Natural killer cell treated with Interleukin-12 subunit alpha and Interleukin-12 subunit beta and Interleukin-15 and Interleukin-18, amount 100 ng/mL, for 72 hours (primary cell): ENCODE measurements at places on chromosomes 3 and 15. TPM values are rescaled to one million over a fixed set of nuclear protein-coding genes. Genes with fewer than 3 reads are reported as not detected.

- DNase-seq: no peak
Measured at GRCh38 chr3:171895900-171896299, 52.8 kb downstream of the TMEM212 start.

The CCDC50 gene
- total RNA-seq: 27.7 TPM

GRCh38 chr3:23960649-23961048 is 15.6 kb downstream of the NR1D2 start:
- no peak for DNase-seq

The GOLGA8K gene
- 3.0 TPM for total RNA-seq

The VIPR1 gene
- 0.69 TPM for total RNA-seq

The SELENOT gene
- total RNA-seq: 72.4 TPM

The ISL2 gene
- total RNA-seq: 0.73 TPM

DNA sequence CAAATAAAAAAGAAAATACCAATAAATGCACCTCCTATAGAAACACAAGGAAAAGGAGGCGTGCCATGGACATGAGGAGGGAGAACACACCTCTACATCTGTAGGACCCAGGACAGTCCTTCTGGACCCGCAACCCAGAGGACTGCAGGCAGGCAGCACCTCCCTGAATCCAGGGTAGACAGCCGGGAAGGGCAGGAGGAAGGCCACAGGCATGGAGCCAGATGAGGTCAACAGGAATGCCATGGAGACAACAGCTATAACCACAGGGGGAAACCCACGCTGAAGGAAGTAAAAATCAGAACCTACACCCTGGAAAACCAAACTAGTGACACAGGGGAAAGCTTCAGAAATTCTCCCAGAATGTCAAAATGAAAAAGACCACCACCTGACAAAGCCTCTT is 248.8 kb upstream of the NSMCE3 start:
- DNase-seq: no peak

- no peak for DNase-seq
Measured at GRCh38 chr3:43786102-43786501, 95.4 kb downstream of the ABHD5 start.

DNA sequence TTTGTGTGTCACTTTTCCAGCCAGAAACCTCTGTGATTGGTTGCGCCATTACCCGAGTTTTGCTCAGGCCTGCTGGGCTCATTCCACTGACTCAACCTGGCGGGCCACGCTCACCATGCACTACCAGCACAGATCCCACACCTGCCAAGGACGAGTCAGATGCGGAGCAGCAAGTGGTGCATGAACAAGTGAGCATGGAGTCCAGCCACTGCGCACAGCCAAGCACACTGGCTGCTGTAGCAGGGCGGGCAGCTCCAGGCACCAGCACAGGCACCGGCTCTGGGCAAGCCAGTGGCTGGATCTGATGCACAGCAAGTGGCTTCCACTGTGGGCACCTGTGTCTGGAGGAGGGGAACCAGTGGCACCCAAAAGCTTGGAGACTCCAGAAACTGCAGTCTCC is 110.4 kb downstream of the CBLB start:
- DNase-seq: no peak

GRCh38 chr3:84904212-84904611 is 54.6 kb upstream of the CADM2 start:
- DNase-seq: no peak

The CPA3 gene
- not detected for total RNA-seq

DNA sequence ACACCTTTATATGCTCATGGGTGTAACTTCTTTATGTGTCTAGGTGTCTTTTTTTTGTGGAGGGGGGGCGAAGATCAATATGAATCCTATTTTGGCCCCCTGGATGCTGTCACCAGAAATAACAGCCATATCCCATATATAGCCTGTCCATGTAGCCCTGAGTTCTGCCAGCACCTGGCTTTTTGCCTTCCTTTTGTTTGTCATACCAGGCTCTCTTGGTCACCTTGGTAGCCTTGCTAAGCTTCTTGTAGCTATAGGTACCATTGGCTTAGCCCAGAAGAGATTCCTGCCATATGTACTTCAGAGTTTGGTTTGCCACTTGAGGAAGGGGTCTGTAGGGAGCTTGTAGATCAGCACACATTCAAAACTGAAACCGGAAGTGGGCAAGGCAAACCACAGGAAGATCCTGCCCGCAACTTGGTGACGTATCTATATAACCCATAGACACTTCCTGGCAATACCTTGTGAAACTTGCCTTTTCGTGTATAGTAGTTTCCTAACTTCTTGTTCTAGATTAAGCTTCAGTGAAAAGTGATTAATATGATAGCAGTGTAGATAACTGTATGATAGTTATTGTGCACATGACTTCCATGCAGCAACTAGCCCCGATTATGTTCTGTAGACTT is 11.9 kb downstream of the RASA2 start:
- peak; percentile 94 for DNase-seq

DNA sequence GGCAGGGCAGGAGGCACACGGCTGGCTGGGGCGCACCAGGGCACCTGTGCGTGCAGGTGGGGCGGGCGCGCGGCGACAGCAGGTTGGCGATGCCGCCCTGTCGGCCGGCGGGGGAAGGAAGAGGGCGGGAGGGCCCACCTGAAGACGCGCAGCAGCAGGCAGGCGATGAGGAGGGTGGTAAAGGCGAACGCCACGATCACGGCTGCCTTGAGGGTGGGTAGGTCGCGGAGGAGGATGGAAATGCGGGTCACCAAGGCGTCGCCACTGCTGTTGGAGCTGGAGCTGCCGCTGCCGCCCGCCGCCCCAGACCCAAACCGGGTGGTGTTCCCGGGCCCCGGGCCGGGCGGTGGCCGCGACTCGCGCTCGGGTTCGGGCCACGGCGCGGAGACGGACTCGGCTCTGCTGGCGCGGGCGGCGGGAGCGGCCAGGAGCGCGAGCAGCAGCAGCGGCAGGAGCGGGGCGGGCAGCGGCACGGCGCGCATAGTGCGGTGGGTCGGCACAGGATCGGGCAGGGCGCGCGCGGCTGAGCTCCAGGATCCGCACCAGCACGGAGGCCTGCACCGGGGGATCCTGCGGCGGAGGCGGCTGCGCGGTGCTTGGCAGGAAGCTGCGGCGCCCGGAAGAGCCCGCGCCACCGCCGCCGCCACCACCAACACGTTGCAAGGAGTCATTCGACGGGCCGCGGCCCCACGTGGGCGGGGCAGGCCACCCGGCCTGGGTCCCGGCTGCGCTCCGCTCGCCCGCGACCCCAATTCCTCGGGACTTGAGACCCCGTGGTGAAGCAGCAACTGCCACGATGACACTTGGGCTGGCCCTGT is at the start of gene FAM174B:
TSS of gene FAM174B (minus strand) at position 598 of the 818 bp plus-strand sequence.
- no peak for DNase-seq

- no peak for DNase-seq
Measured at GRCh38 chr3:65922441-65922840, 116.3 kb downstream of the MAGI1 start.

The LMCD1 gene
- 1.0 TPM for total RNA-seq

- no peak for DNase-seq
Measured at GRCh38 chr3:32312251-32312650, 73.8 kb downstream of the CMTM8 start.

The CLDN18 gene
- not detected for total RNA-seq

DNA sequence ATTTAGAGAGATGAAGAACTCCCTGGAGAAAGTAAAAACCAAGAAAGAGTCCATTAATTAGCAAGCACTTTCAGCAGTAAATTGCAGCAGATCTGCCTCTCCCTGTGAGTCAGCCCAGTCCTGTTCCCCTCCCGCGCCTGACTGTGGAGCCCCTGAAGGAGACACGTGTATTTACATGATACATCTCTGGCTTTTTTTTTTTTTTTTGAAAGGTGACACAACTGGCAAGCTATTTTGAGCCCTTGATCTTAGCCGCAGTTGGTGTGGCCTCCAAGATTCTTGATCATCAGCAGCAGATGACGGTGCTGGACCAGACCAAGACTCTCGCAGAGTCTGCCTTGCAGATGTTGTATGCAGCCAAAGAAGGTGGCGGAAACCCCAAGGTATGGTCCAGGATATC is 271.8 kb upstream of the TPM1 start:
- DNase-seq: no peak

DNA sequence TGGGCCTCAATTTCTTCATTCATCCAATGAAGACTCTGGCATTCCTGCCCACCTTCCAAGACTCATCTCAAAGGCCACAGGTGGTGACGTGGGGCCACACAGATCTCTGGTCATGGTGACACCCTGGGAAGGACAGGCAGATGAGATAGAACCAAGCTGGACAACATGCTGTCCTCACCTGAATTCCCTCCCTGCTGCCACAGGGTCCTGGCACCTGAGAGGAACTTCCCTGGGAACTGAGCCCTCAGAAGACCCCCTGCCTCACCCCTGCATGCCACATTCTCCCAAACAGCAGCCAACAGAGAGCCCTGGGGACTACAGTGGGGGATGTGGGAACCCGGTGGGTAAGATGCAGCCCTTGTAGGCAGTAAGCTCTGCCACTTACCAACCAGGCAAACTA is 10.7 kb downstream of the KLF15 start:
- no peak for DNase-seq

The CYB561D2 gene
- total RNA-seq: 38.2 TPM

The OIP5 gene
- total RNA-seq: 8.2 TPM

The C3orf49 gene
- total RNA-seq: not detected

DNA sequence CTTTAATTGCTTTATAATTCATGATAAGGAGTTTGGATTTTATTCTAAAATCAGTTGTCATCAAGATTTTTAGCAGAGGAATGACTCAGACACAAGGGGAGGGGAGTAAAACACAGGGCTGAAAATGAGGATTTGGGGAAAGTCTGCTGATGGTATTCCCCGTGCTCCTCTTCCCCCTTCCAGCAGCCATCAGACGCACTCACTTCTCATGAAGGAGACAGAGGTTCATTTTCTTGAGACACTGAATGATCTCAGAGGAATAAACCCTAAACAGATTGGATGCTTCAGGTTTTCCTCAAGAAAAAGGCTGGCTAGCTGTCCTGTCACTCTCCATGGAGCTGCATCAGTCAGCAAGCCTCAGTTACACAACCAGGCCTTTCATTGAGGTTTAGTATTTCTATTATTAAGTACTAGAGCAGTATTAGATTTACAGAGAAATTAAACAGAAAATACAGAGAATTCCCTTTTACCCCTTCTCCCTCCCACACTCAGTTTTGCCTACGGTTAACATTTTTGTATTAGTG is 166.4 kb downstream of the C3orf70 start:
- DNase-seq: no peak

The EBLN2 gene
- total RNA-seq: 10.3 TPM

The KNG1 gene
- not detected for total RNA-seq

DNA sequence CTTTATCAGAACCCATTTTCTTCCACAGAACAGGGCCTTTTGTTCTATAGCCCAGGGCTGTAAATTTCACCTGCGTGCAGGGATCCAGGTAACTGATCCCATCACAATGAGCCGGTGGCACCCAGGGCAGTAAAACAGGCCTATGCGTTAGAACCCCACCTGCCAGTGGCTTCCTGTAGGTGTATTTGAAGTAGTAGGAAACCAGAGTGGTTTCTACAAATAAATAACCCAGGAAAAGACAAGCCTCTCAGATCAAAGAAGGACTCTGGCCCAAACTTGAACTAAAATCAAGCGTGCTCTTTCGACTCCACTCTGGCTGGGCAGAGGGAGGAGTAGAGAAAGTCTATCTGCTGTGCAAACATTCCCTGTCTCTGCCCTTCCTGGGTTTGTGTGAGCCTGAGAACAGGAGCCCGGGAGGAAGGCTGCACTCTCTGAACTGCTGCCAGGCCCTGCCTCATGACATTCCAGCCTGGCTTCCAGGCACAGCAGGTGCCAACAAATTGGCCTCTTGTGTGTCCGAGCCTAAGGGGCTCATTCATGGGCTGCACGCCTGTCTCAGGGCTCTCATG is 77.7 kb downstream of the CEMIP start:
- no peak for DNase-seq

- DNase-seq: no peak
Measured at GRCh38 chr3:194749631-194750490, 64.2 kb downstream of the FAM43A start.

The LRRC31 gene
- not detected for total RNA-seq

The CYP11A1 gene
- total RNA-seq: 1.0 TPM

- DNase-seq: no peak
Measured at GRCh38 chr3:169522595-169523529, 140.7 kb downstream of the MECOM start.

GRCh38 chr3:149487598-149488197 is 13.2 kb downstream of the TM4SF4 start:
- DNase-seq: no peak

- no peak for DNase-seq
Measured at GRCh38 chr3:126083138-126083445, 832 bp downstream of the SLC41A3 start.

The GREM1 gene
- total RNA-seq: 0.03 TPM

DNA sequence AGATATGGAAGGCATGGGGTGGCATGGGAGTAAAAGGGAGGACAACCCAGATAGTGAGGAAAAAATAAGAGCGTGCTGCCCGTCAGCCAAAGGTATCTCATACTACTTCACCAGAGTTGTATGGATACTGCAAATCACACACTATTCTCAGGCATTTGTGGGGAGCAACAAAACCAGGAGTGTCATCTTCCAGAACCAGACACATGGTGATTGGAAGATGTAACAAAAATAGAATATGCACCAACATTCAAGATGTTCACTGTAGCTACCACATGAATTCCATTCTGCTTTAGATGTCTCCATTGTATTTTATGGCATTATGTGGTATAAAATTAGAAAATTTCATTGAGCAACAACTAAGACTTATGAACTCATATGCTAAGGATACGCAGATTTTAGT is 34.9 kb downstream of the CD47 start:
- DNase-seq: no peak
